Suppressor macrophage treated with lipopolysaccharide for 1 hour (primary cell): ENCODE measurements at places on chromosomes 4 and X.

GRCh38 chr4:10013722-10014121 is 7.6 kb downstream of the SLC2A9 start:
- peak; percentile 68 for DNase-seq

- DNase-seq = peak; percentile 26
Measured at GRCh38 chr4:88439161-88439760, 17.7 kb upstream of the HERC5 start.

DNA sequence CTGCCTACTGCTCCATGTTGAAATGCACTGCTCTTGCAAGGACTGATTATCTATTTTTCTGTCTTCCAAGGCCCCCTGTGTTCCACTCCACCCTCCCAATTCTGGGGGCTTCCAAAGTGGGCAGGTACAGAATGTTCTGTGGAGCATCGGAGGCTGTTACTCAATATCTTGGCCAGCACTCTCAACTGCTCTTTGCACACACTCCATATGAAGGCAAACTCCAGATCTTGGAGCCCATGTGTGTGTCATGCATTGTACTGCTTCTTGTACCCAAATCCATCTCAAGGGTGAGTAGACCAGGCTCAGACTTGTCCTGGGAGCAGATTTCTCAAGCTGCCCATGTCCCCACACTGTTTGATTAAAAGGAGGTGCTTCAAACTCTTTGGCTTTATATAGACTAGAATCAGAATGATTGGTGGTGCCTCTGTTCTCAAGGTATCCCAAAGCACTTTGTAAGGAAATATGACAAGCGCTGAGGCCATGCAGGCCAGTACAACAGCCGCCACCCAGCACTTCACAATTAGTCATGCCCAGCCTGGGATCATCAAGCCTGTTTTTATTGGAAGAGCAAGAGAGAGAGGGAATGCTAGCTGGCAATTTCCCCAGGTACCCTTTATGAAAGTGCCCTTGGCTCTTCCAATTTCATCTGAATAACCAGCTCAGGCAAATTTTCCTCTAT is 44.3 kb downstream of the AR start:
- no peak for DNase-seq

GRCh38 chr4:169263791-169264392 is 6.9 kb downstream of the SH3RF1 start:
- DNase-seq = no peak

- DNase-seq = peak; percentile 79
Measured at GRCh38 chr4:15451181-15451865, 18.4 kb upstream of the CC2D2A start.

DNA sequence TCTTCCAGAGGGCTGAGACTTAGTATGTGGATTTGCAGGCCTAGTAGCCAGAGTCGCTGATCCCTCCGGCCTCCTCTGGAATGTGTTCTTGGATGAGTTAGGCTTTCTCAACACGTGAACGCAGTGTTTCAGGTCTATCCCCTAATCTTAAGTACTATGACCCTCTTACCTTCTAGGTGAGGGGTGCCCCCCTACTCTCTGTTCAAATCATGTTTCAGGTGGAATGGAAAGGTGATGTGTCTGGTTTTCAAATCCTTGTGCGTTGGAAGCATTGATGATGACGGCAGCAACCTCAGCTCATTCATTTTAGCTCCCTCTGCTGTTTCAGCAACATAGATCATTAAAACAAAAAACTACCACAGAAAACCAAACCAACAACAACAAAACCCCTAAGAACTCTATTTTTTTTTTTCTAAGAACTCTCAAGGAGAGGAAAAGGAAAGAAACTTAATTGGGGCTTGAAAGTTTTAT is 56.4 kb downstream of the RWDD4 start:
- peak; percentile 15 for DNase-seq

DNA sequence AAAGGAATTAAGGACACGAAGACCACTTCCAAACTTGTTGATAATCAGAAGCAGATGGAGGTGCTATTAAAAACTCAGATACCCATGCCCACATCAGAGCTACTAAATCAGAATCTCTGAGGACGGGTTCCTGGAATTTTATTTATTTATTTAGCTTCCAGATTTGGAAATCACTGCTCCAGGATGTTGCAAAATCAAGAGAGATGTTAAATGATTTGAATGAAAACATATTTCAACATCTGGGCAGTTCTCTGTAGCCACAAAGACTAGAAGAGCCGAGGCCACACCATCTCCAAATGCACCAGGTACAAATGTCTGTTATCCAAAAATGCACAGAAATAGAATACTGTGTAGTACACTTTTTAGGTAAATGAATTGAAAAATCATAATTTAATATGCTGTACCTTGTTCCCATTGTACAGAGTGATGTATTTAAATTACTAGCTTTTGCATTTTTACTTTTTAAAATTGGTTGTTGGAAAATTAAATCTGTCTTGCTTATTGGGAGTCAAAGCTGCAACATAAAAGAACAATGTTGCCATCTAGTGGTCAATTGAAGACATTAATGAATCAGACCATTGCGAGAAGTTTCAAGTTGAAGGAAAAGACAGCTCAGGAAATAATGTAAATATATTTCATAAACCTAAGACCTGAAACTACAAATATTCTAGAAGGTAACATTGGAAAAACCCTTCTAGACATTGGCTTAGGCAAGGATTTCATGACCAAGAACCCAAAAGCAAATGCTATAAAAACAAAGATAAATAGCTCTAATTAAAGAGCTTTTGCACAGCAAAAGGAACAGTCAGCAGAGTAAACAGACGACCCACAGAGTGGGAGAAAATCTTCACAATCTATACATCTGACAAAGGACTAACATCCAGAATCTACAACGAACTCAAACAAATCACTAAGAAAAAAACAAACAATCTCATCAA is 151.3 kb upstream of the TTC29 start:
- peak; percentile 45 for DNase-seq

- no peak for DNase-seq
Measured at GRCh38 chr4:171583790-171584189, 229.4 kb upstream of the GALNTL6 start.

DNA sequence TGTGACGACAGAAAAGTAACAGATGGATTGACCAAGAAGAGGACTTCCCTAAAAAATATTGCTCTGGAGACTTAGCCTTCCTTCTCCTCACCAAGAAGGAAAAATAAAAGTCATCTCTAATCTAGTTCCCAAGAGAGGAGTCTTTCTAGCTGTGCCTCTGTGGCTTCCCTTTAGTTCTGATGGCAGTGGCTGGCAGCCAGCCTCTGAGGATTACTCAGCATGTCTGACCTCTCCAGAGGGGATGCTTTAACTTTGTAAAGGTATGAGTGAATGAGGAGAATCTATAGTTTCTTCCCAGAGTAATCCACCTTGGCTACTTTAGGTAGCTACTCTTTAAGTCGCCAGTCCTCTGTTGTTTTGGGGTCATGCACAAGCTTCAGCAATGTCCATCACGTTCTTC is 163.9 kb upstream of the KIT start:
- DNase-seq = no peak

DNA sequence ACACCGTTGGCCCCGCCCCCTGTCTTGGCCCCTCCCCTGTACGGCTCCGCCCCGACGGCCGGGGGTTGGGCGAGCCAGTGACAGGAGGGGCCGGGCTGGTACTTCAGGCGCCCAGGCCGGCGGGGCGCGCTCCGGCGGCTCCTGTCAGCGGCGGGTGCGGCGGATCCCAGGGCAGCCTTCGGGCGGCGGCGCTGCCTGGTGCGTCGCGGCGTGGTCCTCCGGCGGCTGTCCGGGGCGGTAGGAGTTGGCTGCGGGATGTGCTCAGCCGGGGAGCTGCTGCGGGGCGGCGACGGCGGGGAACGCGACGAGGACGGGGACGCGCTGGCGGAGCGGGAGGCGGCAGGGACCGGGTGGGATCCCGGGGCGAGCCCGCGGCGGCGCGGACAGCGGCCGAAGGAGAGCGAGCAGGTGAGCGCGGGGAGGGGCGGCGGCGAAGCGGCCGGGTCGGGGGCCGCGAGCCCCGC is at the start of gene FAM241A:
Gene FAM241A (plus strand): TSS at position 129 of the 464 bp plus-strand sequence. CDS start 127 bp downstream, at position 256.
- DNase-seq = peak; percentile 94

GRCh38 chr4:1600211-1600780 is 83.8 kb downstream of the FAM53A start:
- no peak for DNase-seq

- DNase-seq = no peak
Measured at GRCh38 chr4:21469438-21470300, 478.9 kb downstream of the KCNIP4 start.

GRCh38 chr4:115145393-115146160 is 32.2 kb upstream of the NDST4 start:
- DNase-seq = no peak
